Stimulated activated CD4-positive, alpha-beta T cell treated with anti-CD3 and anti-CD28 coated beads, Interleukin-15, amount 100 ng/mL, for 24 hours (primary cell): ENCODE measurements at places on chromosomes 5 and 9.
A peak's percentile ranks its signal among the peaks of the same experiment; 100 is the strongest.

DNA sequence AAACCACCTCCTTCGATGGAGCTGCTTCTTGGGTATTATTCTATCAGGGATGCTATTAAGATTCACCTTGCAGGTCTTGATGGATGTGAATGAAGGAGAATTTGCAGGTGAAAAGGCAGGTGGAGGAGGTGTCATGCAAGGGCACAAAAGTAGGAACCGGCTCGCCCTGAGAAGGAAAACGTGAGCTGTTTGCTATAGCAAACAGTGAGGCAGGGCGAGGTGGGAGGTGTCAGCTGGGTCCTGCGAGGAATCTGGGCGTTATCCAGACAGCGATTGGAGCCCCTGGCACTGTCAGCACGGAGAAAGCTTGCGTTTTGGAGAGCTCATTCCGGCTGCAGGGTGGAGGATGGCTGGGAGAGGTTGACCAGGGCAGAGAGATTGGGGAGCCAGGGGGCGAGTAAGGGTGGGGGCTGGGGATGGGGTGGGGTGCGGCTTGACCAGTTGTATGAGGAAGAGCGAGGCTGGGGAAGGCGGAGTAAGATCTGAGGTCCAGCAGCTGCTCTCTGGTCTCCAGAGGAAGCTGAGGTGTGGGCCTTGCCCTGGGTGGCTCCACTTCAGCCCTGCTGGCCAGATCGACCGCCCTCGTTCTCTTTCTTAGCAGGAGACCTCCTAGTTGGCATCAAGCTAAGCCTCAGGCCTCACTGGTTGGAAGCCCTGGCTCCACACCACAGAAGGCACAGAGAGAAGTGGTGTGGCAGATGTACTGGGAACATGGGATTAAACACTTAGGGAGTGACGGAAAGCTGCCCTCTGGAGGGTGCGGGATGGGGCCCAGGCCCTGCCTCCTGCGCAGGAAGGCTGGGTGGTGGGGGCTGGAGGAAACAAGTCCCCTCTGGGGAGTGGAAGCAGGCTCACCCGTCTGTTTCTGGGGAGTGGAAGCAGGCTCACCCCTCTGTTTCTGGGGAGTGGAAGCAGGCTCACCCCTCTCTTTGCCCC is 54.7 kb upstream of the NEURL1B start:
- DNase-seq: no peak

DNA sequence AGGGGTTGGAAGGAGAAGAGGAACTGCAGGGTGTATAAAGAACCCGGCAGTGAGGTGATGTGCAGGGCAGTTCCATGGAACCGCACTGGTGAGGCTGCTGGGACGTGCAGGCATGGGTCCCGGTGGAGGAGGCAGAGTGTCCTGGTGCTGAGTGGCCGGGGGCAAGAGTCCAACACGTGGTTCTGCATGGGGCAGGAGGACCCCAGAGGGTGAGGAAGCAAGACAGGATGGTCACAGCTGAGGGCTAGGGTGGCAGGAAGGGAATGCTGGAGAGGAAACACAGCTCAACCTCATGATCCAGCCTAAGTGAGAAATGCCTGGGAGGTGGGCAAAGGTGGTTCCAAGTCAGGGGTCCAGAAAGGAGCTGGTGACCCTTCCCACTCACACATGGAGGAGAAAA is 87.2 kb downstream of the S1PR3 start:
- DNase-seq: no peak

DNA sequence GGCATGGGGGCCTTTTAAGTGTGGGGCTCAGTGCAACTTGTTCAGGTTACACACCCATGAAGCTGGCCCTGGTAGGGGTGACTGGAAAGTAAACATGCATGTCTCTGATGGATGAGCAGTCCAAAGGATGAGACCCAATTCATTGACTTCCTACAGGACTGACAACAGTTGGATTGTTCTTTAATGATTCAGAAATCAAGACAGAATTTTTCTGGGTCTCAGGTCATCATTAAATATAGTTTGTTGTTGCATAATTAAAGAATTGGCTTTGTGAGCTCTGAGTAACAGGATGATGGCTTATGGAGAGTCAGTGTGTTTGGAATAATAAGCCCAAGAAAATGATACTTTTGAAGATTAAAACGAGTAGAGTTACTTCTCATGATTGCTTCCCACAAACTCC is 604.2 kb upstream of the CLINT1 start:
- DNase-seq: no peak

GRCh38 chr5:178116143-178116885 is 3.0 kb downstream of the N4BP3 start:
- DNase-seq: peak; percentile 69

DNA sequence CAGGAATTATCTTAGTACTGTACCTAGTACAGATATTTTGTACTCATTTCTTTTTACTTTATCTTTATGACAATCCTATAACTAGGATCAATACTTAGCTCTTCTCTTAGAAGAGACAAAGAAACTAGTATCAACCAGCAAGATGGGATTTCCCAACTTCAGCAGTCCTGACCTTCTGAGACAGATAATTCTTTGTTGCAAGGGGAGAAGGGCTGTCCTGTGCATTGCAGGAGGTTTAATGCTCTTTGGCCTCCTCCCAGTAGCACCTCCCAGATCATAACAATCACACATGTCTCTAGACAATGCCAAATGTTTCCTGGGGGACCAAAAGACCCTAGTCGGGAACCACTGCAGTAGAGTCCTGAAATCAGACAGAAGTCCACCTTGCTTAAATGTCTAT is 424.3 kb upstream of the DMAC1 start:
- DNase-seq: no peak

DNA sequence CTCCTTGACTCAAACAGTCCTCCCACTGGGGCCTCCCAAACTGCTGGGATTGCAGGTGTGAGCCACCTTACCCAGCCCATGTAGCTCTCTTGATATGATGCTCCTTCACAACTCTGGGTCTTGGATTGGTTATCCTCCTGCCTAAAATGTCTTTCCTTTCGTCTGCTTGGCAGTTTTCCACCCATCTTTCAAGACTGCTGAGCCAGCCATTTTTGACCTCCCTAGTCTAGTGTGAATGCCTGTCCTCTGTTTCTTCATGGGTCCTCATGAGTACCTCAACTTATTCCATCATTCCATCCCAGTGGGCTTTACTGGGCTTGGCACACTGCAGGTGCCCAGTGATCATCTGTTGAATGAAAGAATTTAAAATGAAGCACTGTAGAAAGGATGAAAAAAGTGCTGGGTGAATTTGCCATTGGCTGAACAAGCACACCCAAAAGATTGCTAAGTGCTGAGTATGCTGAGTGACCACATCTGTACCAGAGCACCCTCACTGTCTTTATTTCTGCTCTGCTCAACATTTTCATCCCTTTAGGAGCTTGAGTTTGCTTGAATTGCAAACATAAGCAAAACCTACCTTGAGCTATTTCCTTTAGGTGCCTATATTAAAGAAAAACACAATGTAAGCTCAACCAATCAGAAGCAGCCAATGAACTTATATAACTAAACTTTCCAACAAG is 84.8 kb upstream of the FAM169A start:
- no peak for DNase-seq

GRCh38 chr5:107968406-107968843 is 297.7 kb upstream of the EFNA5 start:
- DNase-seq: no peak

DNA sequence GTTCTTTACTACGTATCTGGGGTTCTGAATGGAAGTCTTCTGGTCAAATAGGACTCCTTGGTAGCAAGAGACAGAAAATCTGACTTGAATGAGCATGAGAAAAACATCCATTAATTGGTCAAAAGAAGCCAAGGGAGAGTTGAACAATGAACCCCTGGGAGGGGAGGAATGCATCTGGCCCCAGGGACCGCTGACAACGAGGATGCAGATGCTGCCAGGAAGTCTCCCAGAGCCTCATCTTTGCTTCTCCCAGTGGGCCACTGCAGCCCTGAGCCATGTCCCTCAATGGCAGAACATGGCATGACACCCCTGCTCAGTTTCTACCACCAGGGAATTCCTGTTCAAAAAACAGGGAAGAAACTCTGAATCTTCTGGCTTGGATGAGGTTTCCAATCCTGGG is 50.5 kb upstream of the ICE1 start:
- no peak for DNase-seq

DNA sequence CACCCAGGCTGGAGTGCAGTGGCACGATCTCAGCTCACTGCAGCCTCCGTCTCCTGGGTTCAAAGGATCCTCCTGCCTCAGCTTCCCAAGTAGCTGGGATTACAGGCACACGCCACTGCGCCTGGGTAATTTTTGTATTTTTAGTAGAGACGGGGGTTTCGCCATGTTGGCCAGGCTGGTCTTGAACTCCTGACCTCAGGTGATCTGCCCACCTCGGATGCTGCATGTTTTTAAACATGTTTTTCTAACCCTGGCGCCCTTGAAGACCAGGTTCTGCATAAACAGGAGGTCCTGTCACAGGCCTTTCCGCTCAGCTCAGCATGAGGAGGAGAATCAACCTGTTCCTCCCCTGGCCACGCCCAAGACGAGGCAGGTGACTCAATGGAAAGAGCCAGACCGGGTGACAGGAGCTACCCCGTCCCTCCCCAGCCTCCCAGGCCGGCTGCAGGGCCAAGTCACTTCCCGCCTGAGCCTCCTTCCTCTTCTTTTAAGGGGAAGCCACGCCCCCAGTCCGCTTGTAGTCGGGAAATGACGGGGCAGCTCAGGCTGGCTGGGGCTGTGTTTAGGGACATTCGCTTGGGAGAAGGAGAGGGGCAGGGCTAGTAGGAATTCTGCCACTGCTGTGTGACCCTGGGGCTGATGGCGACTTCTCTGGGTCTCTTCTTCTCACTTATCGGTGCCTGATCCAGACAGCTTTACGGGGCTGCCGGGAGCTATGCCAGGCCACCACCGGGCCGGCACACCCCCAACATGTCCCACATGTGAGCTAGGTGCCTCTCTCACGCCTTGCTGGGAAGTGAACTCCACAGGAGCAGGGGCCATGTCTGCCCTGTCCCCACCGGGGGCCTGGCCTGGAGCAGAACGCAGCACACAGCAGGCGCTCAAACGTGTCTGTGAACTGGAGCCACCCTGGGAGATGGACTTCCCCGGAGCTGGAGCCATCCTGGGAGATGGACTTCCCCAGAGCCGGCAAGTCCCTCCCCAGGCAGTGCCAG is 6.1 kb downstream of the NOTCH1 start:
- DNase-seq: peak; percentile 98

GRCh38 chr9:108663422-108663821 is 192.4 kb downstream of the ACTL7B start:
- no peak for DNase-seq

- no peak for DNase-seq
Observed at GRCh38 chr5:7794823-7795222, 56.1 kb downstream of the CFAP90 start.

- no peak for DNase-seq
Observed at GRCh38 chr5:139700711-139701055, 52.5 kb downstream of the CXXC5 start.

DNA sequence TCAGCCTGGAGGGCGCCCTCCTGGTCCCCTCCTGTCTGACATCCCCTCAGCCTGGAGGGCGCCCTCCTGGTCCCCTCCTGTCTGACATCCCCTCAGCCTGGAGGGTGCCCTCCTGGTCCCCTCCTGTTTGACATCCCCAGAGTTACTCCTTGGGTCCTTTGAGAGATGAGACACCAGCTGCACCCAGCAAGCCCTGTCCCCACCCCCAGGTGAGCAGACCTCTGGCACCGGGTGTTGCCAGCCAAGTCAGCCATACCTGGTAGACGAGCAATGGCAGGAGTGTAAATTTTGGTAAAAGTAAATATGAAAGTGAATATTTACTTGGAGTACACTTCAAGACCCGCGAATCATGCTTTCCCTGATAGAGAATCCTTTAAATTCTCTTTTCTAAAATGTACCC is 25.4 kb downstream of the EXOC3 start:
- DNase-seq: no peak

DNA sequence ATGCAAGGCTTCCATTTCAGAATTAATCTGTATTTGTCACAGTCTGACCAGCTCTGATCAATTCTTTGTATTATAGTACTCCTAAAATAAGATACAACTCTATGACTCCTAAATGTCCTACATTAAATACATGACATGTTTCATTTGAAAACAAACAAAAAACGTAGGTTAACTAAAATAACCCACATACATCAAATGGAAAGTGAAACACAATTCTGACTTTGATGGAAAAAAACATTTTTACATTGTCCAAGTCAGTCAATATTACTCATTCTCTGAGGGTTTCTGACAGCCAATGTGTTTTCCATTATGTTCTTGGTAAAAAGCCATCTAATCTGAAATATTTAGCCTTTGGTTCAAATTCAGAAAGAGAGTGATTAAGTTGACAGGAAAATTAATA is 8.7 kb downstream of the HMGCS1 start:
- no peak for DNase-seq

GRCh38 chr5:68342693-68343092 is 127.1 kb downstream of the PIK3R1 start:
- no peak for DNase-seq

DNA sequence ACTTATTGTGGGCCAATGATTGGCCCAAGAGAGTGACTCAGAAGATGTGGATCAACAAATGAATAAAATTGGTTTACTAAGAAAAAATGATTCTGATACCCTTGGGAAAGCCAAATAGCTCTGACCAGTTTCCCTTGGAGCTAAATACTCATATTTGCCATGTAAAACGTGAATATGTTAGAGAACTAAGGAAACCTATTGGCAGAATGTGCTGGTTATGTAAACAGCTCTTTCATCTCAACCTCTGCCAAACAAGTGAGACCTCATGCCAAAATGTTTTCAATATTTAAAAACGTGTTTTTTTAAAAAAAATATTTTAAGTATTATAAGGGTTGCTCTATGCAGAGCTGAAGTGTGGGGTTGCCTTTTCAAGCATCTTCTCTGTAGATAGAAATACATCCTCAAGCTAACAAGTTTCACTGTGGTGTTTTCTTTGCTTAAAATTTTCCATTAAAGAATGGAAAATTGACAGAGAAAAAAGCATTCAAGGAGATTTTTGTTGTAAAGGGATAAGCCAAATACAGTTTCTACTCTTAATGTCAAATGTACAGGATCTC is 186.9 kb upstream of the TUT7 start:
- no peak for DNase-seq

DNA sequence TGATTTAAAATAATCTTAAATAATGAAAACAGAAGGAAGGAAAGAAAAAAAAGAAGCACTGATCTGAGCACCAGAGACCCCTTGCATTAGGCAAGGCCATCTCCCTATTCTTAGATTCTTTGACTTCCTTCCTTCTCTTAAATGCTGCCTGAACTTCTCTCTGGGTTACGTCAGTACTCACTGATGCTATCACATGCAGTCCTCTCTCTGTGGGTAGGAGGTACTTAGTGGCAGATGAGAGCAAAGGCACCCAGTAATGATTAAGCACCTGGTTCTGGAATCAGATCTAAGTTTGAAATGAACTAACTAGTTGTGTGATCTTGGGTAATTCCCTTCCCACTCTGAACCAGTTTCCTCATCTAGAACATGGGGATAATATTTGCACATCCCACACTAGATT is 110.3 kb upstream of the TBC1D2 start:
- no peak for DNase-seq
